GM19239 (cell line): ENCODE measurements at places on chromosomes 1 and 21.

- no peak for DNase-seq
These were observed 17.8 kb upstream of the PGM1 start for GRCh38 chr1:63575340-63575826.

- no peak for DNase-seq
These were observed 168.2 kb upstream of the DPT start for GRCh38 chr1:168897249-168897648.

DNA sequence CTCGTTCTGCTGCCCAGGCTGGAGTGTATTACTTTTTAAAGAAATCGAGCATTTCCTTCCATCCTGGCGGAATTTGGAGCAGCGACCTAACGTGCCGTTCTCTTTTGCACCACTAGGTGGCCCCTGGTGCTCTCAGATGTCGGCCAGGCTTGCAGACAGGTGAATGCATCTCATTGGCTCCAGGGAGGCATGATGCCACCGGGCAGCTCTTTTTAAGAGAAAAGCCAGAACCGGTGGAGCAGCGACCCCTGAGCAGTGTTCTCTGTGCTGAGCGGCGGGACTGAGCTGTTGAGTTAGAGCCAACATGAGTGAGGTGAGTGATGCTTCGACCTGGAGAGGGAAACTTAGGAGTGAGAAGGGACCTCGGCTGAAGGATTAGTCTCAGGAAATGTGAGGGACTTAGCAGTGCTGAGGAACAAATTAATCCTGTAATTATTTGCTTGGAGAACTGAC, at the start of gene PCP4:
PCP4 (plus strand) TSS at position 241 of the 453 bp plus-strand sequence; CDS start at position 305, 64 bp downstream.
- DNase-seq = no peak

DNA sequence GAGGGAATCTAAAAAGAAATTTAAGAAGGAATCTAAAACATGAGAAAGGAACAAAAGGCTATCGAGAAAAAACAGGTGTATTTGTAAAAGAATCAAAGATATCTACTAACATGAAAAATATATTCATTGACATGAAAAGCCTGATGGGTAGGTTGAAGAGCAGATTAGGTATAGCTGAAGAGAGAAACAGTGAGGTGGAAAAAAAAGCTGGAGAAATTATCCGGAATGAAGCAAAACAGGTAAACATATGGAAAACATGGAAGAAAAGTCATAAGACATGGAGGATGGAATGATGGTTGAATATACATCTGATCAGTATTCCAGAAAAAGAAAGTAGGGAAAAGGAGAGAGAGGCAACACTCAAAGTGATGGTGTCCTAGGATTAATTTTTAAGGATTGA, 9.6 kb downstream of the EVA1C start:
- no peak for DNase-seq

DNA sequence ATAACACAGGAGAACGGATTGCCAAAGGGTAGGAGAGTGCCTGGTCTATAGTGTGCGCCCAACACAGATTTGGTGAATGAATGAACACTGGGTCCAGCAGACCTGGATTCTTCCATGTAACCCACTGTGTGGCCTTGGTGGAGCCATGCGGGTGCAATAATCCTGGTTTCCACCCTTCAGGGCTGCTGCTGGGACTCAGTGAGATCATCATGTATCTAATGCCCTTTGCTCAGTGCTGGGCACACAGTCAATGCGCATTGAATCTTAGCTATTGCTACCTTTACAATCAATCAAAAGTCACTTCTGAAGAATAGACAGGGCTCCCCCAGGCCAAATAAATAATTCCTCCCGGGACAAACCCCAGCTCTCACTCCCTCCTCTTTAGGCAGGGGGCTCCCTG, 5.8 kb upstream of the EPHA2 start:
- DNase-seq = no peak

DNA sequence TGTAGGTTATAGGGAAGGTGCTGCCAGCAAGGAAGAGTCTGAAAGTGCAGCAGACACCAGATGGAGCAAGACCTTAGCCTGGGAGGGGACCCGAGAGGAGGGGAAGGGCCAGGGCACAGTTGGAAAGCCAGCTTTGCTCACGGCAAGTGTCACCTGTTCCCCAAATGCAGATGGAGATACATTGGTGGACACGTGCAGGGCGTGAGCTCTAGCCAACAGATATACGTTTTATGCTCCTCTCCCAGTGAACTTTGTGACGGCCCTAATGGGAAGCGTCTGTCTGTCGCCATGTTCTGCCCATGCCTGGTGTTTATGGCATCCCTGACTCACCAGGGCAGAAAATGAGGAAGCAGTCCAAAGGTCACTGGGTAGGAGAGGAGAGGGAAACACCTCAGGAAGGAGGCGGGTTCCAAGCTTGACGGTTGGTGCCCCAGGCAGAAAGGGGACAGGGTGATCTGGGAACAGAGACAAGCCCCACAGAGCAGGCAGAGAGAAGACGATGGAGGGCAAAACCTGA, 7.6 kb downstream of the GPA33 start:
- DNase-seq = no peak

DNA sequence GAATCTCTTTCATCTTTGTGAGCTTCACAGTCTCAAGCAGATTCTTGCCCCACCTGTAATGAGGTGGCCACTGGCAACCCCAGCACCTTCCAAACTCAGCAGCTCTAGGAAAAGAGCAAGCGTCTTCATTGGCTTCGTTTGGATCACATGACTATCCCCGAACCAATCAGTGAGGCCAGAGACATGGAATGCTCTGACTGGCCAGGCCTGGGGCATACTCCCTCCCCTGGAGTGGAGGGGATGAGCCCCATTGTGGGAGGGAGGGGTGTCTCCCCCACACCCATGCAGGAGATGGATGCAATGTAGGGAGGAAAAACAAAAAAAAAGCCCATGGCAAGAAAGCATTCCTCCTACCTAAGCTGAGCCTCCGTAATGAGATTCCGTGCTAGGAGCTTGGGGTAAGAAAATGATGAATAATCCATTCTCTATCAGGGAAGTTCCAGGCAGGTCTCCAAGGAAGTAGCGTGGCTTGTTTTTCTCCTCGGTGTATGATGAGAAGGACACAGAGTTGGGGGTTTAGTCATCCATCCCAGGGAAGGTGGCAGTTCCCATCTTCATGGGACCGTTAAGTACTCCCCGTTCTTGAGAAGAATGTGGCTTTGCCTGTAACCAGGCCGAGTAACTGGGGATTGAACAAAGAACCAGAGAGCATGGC, 32.7 kb downstream of the FHAD1 start:
- no peak for DNase-seq

- no peak for DNase-seq
These were observed 642 bp upstream of the SLC16A1 start for GRCh38 chr1:112956544-112957132.

GRCh38 chr1:163807331-163808049, 485.7 kb downstream of the NUF2 start:
- no peak for DNase-seq

- DNase-seq = no peak
These were observed 167.2 kb downstream of the RUNX1 start for GRCh38 chr21:34881839-34882371.

GRCh38 chr1:227225715-227226346, 92.5 kb downstream of the CDC42BPA start:
- DNase-seq = no peak

DNA sequence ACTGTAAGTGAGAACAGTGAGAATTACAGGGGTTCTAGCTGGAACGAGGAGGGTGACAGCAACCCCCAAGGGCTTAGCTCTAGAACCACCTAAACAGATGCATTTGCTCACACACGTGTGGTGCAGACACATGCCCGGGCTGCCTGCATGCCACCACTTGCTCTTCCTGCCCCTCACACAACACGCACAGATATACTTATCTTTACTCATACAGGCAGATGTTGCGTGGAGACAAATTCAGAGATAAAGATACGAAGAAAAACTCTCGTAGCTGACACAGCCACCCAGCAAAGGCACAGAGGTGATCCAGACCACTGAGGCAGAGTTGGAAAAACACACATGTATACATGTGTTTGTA, 13.5 kb downstream of the VANGL1 start:
- no peak for DNase-seq

DNA sequence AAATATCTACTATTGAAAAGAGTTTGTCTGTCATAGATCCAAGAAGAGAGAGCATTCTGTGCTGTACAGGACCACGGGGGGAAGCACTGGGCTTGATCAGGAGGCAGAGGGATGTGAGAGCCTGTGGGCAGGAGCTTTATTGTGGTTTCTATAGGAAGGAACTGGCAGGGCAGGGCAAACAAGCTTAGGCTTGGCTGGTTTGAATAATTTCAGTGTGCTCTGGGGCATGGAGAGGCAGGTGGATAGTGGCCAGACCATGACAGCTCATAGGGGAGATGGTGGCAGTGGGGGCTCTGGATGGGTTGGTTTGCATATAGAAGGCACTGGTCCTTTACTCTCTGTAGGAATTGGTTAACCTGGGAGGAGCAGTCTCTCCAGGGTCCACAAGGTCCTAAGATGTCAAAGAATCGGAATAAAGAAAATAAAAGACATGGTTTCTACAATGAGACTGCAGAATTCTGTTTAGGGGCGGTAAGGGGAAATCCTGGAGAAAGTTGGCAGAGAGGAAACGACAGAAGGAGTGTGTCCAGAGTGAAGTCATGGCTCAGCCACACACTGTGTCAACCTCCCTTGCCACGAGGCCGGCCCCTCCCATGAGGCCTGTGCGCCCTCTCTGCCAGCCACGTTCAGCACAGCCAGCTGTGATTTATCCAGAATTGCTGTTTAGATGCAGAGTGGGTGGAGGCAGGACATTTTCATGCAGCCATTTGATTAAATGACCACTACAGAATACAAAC, 81.7 kb upstream of the PGBD5 start:
- DNase-seq = no peak

GRCh38 chr1:53968125-53968513, 22.0 kb downstream of the LRRC42 start:
- DNase-seq = no peak

GRCh38 chr21:25903607-25904006, 168.8 kb downstream of the GABPA start:
- no peak for DNase-seq

DNA sequence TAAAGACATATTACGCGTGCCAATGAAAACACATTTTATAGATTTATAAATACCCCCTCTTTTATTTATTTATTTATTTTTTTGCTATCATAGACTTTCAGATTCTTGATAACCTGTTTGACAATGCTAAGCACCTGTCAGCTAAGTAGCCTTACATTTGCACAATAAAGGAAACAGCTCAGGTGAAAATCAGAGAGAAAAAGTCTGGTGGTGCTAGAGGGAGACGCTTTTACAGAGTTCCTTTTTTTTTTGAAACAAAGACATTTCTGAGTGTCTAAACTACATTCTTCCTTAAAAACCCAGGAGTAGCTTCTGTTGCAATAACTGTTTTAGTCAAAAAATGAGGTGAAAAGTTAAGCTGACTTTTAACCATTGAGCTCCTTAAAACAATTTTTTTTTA, 1611.6 kb downstream of the NCAM2 start:
- no peak for DNase-seq

DNA sequence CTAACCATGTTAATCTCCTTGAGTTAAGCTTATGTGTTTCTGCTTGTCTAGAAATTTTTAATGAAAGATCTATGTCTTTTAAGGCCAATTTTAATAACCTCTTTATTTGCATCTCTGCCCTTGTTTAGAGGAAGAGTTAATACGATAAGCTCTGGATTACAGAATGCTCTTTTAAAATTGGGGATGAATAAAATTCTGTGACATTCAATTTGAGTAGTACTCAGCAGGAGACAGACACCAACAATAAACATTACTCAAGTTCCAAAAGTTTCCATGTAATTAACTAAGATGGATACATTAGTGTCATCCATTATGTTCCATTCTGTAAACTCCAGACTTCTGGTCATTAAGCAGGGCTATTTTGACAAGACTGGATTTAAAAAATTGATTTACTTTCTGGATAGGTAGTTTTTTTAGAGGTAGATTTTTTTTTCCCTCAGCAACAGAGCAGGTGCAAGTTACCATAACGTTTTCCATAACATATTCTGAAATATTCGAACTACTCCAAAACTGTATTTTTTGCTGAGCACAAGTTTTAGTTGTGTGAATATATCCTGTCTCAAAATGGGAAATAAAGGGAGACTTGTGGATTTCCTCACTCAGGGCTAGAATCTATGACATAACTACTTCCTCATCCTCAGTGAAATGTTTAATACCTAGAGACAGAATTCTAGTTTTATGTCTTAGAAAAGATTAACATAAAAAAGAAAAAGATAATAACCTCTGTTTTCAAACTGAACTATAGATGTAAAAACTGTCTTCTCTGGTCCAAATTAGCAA, 221.7 kb downstream of the NEGR1 start:
- DNase-seq = no peak

DNA sequence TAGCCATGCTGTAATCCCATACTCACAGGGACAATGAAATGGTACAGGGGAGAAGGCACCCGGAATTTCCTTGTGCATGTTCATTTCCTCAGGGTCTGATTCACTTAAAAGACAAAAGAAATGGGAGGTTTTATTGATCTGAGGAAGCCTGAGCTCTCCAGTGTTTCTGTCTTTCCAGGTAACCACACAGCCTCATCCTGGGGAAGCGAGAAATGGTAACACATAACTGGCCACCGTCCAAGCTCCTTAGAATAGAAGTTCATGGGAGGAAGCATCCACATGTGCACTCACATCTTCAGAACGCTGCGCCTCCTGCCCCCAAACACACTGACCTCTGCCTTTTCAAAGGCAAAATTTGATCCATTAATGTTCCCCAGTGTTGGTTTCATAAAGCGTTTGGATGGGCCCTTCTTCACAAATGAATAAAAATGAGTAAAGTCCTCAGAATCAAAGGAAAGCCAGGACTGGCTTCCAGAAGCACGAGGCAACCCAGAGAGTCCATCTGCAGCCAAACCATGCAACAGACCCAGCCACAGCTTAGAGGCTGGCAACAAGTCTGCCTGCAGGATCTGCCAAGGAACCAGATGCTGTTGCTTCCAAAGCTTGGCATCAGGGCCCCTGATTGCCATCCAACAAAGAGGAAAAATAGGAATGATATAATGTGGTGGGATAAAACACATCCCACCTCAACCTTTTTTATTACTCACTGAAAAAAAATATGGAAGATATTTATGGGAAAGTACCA, 120.3 kb downstream of the ZBTB18 start:
- DNase-seq = no peak

GRCh38 chr1:39436842-39437241, 54.6 kb upstream of the BMP8A start:
- DNase-seq = no peak

DNA sequence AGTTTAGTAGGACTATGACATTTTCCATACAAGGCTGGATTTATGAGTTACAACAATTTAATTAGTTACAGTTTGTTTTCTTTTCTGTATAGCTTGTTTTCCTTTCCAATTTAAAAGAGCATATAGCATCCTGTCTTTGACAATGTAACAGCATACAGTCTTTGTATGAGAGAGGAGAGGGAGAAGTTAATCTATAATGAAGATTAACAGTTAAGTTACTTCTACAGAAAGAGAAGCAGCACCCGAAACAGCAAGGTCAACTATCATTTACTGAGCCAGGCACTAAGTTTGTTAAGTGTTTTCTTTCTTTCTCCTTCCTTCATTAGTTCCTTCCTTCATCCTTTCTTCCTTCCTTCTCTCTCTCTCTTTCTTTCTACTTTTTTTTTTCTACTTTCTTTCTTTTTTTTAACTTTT, 52.3 kb upstream of the RAB4A start:
- DNase-seq = no peak

- no peak for DNase-seq
These were observed 37.8 kb upstream of the CD2 start for GRCh38 chr1:116716391-116716790.

- DNase-seq = no peak
These were observed 30.2 kb downstream of the COA7 start for GRCh38 chr1:52667984-52668383.
